ENCODE measurements at places on chromosomes 16 and 17. TPM values are rescaled to one million over a fixed set of nuclear protein-coding genes. Genes with fewer than 3 reads are reported as not detected.

GRCh38 chr16:67989322-67990017, 9.2 kb upstream of the DPEP3 start:
- DNase-seq: no peak

DNA sequence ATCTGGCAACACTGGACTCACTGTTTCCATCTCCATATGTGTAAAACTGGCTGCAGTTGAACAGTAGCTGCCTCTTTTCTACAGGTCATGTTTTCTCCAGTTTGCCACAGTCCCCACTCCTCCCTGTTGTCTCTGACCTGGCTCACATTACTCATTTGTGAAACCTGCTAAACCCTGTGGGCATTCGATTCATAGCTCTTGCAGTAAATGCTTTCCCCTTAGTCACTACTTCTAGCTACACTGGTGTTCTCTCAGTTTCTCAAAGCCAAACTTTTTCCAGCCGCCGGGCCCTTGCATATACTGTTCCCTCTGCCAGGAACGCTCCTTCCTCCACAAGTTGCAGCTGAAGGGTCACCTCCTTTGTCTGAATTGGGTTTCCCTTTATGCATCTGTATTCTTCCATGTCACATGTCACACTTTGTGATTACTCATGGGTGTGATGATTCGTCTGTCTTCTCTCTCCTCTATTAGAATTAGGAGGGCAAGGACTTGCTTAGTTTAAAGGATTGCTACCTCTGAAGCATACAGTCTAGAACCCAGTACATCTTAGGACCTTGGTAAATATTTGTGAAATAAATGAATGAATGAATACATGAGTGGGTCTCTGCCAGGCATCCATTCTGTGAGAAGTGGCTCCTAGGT, 15.0 kb upstream of the MT4 start:
- DNase-seq: peak; percentile 31

DNA sequence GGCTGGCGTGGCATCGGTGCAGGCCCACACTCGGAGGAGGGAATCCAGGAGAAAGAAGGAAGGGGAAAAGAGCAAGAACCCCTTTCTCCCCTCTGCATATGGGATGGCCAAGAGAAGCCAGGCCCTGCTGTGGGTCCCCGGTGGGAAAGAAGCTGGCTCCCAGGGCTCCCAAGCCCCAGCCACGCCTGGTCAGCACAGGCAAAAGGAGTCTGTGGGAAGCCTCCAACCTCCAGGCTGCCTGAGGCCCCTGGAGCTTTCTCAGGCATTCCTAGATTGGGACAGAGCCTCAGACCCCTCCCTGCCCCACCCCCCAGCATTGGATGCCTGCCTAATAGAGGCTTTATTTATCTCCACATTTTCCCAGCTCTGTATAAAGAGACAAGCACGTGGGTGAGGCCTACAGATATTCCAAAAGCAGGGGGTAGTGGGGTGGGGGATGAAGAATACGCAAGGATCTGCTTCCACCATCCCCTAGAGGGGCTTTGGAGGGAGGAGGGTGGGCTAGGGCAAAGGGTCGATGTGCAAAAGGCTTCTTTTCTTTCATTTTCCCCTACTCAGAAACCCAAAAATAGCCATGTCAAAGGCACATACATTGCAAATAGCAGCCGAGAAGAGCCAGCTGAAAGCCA, 56.4 kb downstream of the MPRIP start:
- DNase-seq: no peak

GRCh38 chr17:81347437-81347836, 47.8 kb upstream of the BAHCC1 start:
- no peak for DNase-seq

DNA sequence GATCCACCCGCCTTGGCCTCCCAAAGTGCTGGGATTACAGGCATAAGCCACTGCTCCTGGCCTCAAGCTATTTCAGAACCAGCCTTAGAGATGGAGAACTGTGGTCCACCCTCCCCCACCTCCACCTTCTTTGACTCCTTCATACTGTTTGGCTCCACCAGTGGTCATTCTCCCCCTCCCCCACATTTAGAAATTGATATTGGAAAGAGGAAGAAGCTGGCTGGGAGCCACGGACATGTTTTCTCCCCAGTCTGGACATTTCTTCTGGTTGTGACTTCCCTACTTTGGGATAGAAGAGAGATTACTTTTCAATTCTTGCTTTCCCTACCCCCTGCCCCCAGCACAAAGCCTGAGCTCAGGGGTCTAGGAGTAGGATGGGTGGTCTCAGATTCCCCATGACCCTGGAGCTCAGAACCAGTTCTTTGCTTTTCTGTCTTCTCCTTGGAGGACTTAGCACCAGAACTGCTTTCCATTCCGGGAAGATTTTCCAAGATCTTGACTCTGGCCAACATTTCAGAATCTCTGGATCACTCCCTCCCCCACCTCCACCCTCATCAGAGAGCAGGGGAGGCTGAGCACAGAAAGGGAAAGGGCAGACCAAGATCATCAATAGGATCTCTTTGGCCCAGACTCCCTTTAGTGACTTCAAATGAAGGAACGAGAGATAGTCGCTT, 16.3 kb downstream of the CAVIN1 start:
- no peak for DNase-seq

- no peak for DNase-seq
Measured at GRCh38 chr17:28615260-28615940, 1.4 kb upstream of the RSKR start.

DNA sequence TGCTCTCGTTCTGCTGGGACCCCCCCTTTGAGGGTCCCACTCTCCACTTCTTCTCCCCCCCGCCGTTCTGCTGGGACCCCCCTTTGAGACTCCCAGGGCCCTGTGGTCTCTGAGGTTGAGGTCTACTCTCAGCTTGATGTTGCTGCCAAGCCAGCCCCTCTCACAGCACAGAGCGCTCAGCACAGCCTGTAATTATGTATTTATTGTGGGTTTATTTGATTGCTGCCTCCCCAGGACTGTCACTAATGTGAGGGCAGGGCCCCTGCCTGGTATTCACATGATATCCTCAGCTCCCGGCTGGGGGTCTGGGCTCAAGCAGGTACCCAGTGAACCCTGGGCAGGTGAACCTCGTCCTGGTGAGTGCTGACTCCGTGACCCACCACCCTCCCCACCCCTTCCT, 35.4 kb downstream of the ACTG1 start:
- no peak for DNase-seq

- peak; percentile 80 for DNase-seq
Measured at GRCh38 chr16:31382485-31383161, 10.5 kb upstream of the ITGAD start.

- no peak for DNase-seq
Measured at GRCh38 chr16:74622005-74622404, 15.1 kb upstream of the GLG1 start.

DNA sequence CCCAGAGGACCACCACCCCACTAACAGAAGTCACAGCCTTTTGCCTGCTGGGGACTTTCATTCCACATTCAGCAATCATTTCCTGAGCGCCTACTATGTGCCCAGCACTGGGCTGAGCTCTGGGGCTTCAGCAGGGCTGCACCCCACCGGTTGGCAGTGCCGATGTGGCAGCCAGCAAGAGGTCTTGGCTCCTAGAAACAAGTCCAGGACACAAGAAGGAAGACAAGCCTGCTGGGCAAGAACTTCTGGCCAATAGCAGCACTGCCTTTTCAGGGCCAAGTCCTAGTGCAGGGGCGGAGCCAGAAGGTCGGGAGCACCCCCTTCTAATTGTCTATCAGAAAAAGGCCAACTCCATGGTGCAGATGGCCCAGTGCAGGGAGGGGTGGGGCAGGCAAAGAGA, 13.0 kb upstream of the HOXB9 start:
- no peak for DNase-seq

GRCh38 chr17:69711541-69711940, 297.0 kb downstream of the MAP2K6 start:
- DNase-seq: no peak

DNA sequence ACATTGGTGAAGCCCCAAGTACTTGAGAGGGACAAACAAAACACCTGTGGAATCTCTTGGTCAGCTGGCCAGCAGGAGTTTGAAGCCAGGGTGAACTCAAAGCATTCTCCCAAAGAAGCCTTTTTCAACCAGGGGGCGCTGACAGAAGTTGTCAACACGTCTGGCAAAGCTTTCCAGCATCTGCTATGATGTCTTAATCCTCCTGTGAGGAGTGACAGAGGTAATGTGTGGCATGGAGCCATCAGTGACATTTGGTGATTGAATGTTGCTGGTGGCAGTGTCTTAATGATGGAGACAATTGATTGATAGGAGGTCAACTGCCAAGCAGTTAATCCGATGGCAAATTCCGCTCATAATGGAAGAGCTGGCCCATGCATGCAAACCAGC, 257.6 kb upstream of the HSBP1 start:
- DNase-seq: no peak

DNA sequence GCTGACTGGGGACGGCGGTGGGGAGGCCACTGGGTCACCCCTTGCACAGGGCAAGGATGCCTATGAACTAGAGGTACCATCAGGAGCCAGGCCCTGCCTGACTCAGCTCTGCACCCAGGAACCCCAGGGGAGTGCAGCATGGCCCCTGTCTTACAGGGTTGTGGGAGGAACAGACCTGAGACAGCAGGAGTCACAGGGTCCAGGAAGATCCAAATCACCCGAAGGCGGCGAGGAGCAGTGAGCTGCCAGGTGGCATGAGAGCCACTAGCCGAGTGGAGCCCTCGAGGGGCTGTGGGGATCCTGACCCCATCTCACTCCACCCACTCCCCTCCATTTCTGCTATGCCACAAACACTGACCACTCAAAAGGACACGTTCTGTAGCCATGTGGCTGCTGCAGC, 30.8 kb downstream of the PLD6 start:
- no peak for DNase-seq

- DNase-seq: no peak
Measured at GRCh38 chr17:20159406-20160069, 150.4 kb downstream of the SPECC1 start.

DNA sequence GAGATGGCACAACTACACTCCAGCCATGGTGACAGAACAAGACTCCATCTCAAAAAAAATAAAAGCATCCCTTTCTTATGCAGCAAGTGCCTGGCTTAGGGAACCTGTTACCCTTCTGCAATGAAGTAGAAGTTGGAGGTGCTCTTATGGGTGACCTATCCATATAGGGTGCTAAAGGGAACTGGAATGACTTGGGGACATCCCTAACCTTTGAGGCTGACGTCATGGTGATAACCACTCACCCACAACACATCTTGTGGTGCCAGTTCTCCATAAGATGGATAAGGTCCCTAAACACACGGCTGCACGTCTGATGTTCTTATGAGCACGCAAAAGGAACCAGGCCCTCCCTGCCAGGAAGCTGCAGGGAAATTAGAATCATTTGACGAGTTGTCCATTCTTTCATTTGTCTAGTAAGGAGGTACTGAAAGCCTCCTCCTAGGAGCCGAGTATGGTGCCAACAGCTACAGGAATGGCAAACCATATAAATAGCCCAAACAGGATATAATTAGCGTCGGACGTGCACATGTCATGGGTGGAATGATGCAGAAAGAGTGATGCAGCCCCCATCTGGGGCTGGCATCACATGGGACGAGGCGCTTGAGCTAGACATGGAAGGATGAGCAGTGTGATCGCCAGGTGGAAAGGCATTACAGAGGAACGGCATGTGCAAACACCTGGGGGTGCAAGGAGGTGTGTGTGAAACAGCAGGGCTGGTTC, 52.5 kb downstream of the ARHGAP27 start:
- DNase-seq: no peak

GRCh38 chr16:68640972-68641371, 4.1 kb upstream of the CDH3 start:
- DNase-seq: no peak

DNA sequence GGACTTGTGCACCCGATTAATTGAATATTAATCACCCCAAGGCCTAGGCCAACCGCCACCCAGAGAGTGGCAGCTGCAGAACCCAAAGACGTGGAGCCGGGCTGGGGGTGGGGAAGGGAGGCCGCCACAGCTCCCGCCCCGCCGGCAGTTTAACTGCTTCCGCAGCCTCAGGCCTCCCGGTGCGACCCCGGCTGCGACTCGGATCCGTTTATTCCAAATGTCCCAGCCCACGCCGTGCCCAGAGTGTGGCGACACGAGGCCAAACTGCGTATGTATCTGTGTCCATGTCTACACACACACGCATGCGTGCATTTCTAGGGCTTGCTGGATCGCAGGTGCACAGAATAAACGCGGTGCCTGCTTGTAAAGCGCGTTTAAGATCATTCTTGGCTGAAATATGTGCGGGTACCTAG, 802 bp upstream of the TOB1 start:
- peak; percentile 76 for DNase-seq

DNA sequence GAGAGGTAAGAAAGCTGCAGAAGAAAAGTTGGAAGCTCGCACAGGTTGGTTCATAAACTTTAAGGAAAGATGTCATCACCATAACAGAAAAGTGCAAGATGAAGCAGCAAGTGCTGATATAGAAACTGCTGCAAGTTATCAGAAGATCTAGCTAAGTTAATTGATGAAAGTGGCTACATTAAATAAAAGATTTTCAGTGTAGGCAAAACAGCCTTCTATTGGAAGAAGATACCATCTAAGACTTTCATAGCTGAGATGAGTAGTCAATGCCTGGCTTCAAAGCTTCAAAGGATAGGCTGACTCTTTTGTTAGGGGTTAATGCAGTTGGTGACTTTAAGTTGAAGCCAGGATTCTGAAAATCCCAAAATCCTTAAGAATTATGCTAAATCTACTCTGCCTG, 24.0 kb downstream of the CYLD start:
- no peak for DNase-seq

DNA sequence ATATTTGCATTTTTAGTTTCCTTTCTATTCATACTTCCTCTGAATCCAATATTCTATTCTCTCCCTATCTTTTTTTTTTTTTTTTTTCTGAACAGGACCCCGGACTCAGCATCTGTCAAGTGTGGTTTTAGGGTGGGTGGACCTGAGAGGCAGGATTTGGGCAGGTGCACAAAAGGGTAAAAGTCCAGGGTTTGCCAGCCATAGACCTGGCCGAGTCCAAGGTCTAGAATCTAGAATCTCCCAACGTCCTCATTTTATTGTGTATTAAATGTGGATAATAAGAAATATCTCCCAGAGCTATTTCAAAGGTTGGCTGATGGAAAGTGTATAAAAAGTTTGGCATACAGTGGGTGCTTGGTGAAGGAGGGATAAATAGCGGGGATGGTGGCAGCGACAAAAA, 273.3 kb upstream of the MAF start:
- DNase-seq: no peak

DNA sequence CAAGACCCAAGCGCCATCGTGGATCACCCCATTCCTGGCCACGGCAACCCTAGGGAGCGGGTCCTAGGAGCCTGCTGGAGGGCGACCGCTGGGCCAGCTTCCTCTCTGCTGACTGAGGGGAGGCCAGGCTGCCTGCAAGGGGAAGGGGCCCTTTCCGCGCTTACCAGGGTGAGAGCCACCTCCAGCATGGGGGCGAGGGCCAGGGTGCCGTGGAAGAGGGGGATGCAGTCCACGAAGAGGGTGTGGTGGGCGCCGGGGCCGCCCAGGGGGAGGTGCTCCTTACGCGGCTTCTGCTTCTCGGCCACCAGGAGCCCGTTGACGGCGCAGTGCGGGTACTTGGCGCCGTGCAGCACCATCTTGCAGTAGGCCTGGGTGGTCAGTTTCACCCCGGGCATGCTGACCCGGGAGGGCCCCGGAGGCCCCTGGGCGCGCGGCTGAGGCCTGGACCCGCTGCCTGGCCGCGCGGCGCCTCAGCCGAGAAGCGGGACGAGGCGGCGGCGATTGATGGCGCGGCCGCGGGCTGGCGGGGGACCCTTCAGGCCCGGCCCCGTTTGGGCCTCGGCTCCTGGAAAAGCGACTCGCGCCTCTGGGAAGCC, 345 bp downstream of the EMC8 start:
- peak; percentile 45 for DNase-seq

Gene ALOX12B
- total RNA-seq: 2.1 TPM

Gene NLRC3
- 25.9 TPM for total RNA-seq

Gene MYO15A
- total RNA-seq: 1.3 TPM

Gene PTX4
- total RNA-seq: not detected

Gene KRT36
- not detected for total RNA-seq

Gene FAM171A2
- 0.21 TPM for total RNA-seq

Gene P2RX5
- 37.6 TPM for total RNA-seq

Gene SENP3
- total RNA-seq: 53.2 TPM

Data from activated CD4-positive, alpha-beta memory T cell treated with anti-CD3 and anti-CD28 coated beads for 36 hours (primary cell).